ENCODE measurements at places on chromosomes 5 and 9. TPM values are rescaled to one million over a fixed set of nuclear protein-coding genes. Genes with fewer than 3 reads are reported as not detected.
A peak's percentile ranks its signal among the peaks of the same experiment; 100 is the strongest.

DNA sequence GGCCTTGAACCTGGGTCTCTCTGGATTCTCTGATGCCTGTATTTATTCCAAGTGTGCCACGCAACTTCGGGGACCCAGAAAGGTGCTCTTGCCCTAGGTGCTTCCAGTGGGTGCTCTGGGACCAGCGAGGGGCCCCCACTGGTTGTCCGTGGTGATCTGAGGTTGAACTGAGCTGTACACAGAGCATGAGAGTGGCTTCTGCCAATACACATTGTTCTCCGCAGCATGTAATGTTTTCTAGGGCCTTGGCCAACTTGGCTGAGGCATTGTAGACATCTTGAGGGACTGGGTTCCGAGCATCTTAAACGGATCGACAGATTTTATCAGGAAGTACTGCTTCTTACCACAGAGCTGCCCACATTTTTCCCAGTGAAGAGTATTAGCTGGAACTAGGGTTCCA is 117.9 kb downstream of the MTX3 start:
- no peak for DNase-seq

The JAKMIP2 gene
- total RNA-seq = 5.5 TPM

DNA sequence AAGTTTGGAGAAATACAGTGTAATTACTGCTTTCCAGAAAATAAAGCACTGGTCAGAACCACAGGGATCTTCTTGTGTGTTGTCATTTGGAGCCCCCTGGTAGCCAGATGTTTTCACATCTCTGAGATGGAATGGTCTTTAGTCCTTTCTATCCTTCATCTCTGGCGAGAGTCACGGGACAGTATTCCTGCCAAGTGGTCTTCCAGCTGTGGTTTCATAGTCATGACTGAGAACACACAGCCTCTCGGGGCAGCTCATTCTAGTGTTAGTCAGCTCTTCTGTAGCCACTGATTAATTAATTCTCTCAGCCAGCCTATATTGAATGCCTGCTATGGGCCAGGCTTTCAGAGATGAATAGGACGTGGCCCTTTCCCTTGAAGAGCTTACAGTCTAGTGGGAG is 34.1 kb downstream of the HMGXB3 start:
- no peak for DNase-seq

DNA sequence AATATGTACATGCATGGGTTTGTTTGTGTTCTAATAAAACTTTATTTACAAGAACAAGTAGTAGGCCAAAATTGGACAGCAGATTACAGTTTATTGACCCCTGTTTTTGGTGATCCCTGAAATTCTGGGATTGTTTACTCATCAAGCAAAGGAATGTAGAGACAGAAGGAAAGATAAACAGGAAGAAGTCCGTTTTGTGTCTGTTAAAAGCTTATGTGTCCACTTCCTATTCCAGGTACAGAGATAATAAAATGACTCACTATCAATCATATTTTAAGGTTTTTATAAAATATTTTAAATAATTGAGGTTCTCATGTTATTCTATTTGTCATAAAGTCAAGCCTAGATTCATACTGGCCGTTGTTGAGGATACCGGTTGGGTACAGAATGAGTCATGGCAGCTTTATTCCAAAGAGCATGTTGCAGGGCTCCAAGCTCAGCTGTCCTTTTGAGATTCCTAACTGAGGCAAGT is 214.9 kb upstream of the DAB2 start:
- no peak for DNase-seq

The TEX48 gene
- total RNA-seq = not detected

The POLE3 gene
- total RNA-seq = 49.5 TPM

DNA sequence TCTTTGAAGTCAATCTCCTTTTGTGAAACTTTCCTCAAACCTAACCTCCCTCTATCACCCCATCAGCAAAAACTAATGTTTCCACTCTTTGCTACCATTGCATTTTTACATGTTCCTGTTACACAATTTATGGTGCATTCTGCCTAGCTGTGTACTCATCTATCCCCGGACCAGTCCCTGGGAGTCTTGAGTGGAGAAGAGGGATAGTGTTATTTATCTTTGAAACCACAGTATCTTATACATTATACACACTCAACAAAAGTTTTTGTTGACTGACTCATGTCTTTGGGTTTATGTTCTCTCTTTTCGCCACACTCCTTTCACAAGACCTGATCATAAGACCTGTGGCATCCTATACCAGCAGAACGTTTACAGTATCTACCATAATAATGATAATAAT is 26.4 kb downstream of the TNFAIP8 start:
- no peak for DNase-seq

- peak; percentile 11 for DNase-seq
Observed at GRCh38 chr5:135318924-135319323, 80.1 kb downstream of the MACROH2A1 start.

DNA sequence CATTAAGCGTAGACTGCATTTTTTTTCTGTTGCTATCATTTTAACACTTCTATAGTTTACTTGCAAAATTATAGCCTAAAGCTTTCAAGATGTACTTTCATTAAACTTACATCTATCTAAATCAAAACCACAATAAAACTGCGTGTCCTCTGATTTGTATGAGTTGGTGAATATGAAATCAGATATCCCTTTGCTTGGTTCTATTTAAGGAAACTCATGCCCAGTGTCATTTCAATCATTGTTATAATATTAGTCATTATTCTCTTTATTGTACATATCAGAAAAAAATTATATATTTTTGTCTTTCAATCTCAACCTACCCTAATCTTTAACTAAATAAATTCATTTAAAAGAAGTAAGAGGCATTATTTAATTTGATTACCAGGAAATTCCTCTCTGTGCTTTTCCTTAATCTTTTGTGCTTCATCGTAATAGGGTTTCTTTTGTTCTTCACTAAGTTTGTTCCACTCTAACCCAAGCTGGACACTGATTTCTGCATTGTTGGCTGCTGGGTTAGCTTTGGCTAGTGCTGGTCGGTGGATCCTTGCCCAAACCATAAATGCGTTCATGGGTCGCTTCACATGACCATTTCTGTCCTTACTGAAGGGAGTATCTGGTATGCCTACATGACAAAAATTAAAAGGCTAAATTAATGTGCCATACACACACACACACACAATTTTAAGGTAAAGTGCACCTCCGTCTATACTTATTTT is 3.8 kb downstream of the SOX30 start:
- DNase-seq = no peak

The GNAQ gene
- total RNA-seq = 44.4 TPM

DNA sequence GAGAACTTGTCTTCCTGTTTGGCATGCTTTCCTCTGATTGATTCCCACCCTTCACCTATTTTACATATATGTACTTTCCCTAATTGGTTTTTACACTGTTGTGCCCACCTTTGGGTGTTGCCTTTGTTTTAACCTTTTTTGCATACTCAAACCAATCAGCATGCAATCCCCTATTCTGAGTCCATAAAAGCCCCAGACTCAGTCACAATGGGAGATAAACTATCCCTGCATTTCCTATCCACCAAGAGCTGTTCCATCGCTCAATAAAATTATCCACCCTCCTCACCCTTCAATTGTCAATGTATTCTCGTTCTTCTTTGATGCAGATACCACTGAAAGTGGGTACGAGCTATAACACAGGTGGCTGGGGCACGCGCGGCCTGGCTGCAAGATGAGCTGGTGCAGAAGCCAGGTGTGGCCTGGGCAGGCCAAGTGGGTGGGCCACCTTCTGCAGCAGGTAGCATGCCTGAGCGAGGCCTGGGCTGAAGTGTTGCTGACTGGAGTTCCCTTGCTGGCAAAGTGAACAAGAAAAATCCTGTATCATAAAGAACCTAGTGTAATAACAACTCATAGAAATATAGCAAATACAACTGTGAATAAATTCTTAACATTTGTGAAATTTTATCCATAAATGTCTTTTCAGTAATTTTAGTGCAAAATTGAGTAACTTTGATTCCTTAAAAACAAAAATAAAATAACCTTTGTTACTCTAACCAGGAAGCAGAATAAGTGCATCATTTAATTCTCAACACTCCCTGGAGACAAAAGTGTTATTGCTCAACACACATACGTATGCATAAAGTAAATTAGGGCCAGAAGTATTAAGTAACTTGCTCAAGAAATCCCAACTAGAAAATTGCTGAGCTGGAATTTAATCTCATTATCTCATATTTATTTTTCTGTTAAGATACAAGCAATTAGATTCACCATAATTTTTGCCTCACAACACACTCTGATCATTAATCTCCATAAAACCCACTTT is 685.3 kb upstream of the EDIL3 start:
- DNase-seq = no peak

The SLC46A2 gene
- total RNA-seq = not detected

The CKMT2 gene
- total RNA-seq = 2.3 TPM

DNA sequence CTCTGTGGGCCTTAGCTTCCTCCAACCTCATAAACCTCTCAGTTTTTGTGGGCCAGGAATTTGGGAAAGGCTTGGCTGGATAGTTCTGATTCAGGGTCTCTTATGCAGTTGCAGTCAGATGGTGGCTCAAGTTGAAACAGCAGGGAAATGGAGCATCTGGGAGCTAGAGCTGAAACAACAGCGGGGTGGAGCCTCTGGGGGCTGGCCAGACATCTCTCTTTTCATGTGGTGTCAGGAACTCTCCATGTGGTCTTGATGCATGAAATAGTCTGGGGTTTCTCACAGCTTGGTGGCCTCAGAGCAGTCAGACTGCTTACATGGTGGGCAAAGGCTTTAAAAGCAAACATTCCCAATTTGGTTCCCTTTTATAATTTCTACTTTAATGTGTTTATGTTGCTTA is 13.5 kb downstream of the ZNF346 start:
- no peak for DNase-seq

The S100Z gene
- total RNA-seq = 0.32 TPM

GRCh38 chr9:70285981-70286598 is 27.3 kb downstream of the SMC5 start:
- no peak for DNase-seq

The TAF11L10 gene
- total RNA-seq = not detected

- DNase-seq = no peak
Observed at GRCh38 chr9:96321515-96321914, 19.5 kb upstream of the HSD17B3 start.

Data from mesothelial cell of epicardium (in vitro differentiated cells).